ENCODE measurements at places on chromosomes 3 and 15.

DNA sequence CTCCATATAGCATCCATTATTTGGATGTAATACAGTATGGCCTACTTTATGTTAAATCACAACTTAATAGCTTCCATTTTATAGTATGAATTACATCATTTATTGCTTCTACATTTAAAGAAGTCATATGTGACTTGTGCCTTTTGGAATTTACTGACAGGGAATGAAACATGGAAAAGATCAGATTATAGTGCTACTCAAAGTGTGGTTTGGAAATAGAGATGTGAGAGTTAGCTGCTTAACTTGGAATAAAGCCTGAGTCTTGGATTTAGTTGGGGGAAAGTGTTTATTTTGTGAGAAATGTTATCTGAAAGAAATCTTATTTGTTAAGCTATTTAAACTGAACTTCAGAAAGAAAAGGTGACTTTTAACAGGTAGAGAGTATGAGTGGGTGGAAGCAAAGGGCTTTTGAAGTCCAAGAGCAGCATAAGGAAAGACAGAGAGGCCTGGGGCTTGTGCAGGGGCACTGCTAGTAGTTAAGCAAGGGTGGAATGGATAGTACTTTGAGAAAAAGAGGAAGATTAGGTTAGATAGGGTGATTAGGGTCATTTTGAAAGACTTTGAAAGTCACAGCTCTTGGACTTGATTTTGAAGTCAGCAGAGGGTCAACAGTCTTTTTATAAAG, 60.5 kb downstream of the SLMAP start:
- DNase-seq = no peak

- no peak for DNase-seq
Observed at GRCh38 chr3:110493438-110494092, 578.1 kb upstream of the NECTIN3 start.

DNA sequence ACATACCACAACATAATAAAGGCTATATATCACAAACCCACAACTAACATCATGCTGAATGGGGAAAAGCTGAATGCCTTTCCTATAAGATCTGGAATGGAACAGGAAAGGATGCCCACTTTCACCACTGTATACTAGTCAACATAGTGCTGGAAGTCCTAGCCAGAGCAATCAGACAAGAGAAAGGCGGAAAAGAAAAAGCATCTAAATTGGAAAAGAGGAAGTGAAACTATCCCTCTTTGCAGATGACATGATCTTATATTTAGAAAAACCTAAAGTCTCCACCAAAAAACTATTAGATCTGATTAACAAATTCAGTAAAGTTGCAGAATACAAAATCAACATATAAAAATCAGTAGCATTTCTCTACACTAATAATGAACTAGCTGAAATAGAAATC, 14.6 kb upstream of the PIK3CA start:
- no peak for DNase-seq

GRCh38 chr3:14962762-14963161, 15.4 kb downstream of the NR2C2 start:
- DNase-seq = no peak

- no peak for DNase-seq
Observed at GRCh38 chr3:115843206-115843605, 219.9 kb downstream of the GAP43 start.

- no peak for DNase-seq
Observed at GRCh38 chr3:171346019-171346418, 114.2 kb downstream of the TNIK start.

DNA sequence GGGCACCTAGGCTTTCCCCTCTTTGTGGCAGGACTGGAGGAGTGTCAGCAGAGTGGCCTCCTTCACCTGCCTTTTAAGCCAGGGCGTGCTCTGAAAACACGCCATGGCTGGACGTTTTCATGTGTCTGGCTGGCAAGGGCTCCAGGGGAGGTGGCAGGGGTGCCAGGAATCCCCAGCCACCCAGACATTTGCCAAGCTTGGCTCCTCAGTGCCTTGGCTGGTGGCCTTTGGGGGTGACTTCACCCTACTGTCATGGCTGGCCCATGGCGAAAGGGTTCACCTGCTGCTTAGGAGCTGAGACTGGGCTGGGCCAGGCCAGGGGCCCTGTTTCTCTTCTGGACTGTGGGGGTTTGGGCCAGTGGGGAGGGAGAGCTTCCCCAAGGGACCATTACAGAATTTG, 17.6 kb downstream of the KLF13 start:
- no peak for DNase-seq

GRCh38 chr15:99574048-99574447, 8.3 kb downstream of the MEF2A start:
- no peak for DNase-seq

DNA sequence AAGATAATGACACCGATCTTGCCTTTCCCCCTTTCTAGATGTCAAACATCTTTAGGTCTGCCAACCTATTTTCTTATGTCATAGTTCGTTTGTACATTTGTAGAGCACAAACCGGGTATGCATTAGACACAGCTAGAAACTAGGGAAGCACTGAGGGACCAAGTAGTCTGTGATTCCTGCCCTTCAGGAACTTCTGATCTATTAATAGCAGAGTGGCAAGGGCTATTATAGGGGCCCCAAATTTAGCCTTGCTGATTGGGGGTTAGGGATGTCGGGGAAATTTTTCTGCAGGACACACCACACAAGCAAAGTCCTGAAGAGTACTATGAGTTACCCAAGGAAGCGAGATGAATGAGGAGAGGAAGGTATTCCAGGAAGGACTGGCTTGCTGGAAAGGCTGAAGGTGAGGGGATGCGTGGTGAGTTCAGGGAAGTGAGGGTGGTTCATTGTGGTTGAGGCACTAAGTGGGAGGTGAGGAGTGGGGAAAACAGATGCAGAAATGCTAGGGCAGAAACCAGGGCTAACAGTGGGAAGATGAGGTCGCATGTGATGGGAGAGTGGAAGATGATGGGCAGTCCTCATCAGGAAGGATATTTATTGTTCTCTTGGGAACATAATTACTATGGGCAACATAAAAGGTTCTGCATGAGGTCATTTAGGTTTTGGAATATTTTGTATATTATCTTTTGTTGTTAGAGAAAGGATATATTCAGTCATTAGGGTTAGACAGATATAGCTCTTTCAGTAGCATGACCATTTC, 144.3 kb downstream of the CMSS1 start:
- no peak for DNase-seq

DNA sequence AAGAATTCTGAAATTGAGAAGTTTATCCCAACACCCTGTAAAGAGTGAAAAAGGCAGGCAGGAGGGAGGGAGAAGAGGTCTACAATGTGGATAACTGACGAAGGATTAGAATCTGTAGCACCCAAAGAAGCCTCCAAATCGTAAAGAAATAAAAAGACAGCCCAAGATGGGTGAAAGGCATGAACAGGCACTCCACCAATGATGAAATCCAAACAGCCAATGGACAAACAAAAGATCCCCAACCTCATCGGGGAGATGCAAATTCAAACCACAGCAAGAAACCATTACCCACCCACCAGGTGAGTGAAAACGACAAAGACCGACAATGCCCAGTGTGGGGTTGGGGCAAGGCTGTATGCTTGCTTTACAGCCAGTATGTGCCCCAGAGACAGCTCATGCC, 85.6 kb downstream of the IQSEC1 start:
- DNase-seq = no peak

DNA sequence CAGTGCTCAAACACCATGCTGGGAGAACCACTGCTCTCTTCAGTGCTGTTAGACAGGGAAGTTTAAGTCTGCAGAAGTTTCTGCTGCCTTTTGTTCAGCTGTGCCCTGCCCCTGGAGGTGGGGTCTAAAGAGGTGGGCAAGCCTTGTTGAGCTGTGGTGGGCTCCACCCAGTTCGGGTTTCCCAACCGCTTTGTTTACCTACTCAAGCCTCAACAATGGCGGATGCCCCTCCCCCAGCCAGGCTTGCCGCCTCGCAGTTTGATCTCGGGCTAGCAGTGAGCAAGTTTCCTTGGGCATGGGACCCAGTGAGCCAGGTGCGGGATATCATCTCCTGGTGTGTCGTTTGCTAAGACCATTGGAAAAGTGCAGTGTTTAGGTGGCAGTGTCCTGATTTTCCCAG, 670.2 kb upstream of the ALCAM start:
- no peak for DNase-seq

DNA sequence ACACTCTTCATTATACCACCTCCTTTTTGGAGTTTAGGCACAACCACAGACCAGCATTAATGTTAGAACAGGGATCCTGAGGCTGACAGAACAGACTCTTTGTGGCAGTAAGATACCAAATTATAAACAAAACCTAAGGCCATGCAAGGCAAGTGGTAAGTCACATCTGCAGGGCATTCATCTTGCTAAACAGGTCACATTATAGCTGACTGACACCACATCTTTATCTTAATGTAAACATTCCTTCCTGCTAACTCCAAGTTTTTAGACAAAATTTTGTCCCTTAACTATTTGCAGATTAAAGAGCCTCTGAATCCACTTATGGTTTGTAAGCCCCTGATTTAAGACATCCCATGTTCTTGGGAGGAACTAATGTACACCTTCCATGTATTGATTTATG, 500.6 kb downstream of the PYDC2 start:
- DNase-seq = no peak

DNA sequence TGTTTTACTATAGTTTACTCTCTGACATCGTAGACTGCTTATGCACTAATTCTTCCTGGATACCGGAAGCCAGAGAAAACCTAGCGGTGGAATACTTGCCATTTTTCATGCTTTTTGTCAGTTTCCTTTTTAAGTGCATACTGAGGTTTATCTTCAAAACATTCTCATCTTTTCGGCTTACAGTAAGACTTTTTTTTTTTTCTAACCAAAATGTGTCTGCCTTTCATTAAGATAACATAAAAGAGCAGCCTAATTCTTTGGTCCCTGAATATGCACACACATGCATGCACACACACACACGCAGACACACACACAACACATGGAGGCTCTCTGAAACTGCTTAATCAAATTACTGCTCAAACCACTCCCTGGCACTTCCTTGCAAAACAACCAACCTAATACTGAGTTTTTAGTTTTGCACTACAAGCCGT, 1.3 kb downstream of the ZNF445 start:
- DNase-seq = no peak

- DNase-seq = no peak
Observed at GRCh38 chr3:40124918-40125317, 184.6 kb upstream of the EIF1B start.

DNA sequence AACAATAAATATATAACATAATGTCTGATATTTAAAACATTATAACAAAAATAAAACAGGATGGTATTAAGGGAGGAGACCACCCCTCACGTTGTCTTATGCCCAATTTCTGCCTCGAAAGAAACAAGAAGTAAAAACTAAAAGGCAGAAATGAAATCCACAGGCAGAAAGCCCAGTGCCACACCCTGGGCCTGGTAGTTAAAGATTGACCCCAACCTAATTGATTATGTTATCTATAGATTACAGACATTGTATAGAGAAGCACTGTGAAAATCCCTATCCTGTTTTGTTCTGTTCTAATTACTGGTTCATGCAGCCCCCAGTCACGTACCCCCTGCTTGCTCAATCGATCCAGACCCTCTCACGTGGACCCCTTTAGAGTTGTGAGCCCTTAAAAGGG, 22.3 kb upstream of the ACP3 start:
- DNase-seq = no peak

GRCh38 chr15:95018888-95019545, 787.7 kb downstream of the MCTP2 start:
- DNase-seq = no peak

DNA sequence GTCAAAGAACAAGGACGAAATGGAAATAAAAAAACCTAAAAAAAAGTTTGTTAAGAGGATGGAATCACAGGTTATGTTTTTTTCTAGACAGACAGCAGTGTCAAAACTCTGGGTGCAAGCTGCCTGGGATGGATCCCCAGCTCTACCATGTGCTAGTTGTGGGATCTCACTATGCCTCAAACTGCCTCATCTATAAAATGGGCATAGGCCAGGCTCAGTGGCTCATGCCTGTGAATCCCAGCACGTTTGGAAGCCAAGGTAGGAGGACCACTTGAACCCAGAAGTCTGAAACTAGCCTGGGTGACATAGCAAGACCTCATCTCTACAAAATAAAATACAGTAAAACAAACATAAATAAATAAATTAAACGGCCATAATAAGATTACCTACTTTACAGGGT, 4.6 kb downstream of the PLD1 start:
- DNase-seq = no peak

DNA sequence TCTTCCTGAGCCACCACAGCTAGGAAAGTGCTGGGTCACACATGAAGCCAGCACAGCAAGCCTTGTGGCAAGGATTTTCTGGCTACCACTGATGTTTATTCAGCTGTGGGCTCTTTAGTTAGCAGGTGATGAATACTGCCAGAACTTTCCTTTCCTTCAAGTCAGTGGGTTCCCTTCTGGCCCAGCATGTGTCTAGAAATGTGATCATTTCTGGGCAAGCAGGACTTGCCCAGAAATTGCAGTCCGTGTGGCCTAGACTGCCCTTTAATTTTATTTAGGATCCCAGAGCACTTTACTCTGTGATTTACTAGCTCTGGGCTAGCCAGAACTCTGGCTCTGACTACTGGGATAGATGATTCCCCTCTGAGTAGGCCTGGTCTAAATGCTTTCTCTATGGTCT, 397.5 kb downstream of the ZIC4 start:
- no peak for DNase-seq

GRCh38 chr15:55775316-55775715, 32.4 kb upstream of the PRTG start:
- no peak for DNase-seq

GRCh38 chr3:21747966-21748555, 2.9 kb downstream of the ZNF385D start:
- DNase-seq = no peak

DNA sequence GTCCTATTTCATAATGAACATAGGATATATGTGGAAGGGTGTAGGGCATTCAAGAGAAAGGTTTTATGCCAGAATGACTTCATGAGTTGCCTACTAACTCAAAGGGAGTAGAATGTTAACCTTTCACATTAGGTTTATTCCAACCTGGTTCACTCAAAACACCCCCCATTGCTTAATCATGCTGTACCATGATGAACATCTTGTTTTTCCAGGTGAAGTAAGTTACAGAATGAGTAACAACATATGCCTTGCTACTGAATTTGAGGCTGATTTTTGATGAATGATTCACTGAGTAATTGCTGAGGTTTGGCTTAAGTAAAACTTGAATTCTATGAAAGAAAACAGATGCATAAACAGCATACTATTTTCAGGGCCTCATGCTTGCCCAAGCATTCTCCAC, 5.9 kb upstream of the CLDN16 start:
- no peak for DNase-seq

- peak; percentile 59 for DNase-seq
Observed at GRCh38 chr3:38651153-38651789, 1.8 kb upstream of the SCN5A start.
